Midbrain (tissue), 1 donor: ENCODE measurements at places on chromosomes 1 and 21.

- no peak for DNase-seq
Measured at GRCh38 chr1:98550076-98550475, 111.4 kb upstream of the SNX7 start.

DNA sequence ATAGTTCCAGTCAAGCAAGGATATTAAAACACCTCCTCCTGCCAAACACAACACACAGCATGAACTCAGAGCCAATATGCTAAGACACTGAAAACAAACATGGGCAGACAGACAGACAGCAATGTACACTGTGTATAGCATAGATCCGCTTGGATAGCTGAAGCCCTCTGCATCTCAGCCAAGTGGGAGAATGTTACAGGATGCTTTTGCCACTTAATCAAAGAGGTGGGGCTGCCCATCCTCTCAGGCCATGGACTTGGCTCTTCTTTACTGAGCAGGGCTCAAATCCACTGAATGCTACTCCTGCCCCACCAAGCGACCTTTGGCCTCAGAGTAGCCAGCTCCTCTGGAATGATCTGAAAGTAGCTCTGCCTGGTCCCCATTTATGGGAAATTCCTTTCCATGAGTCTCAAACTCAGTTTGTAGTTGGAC is 64.7 kb upstream of the NGF start:
- no peak for DNase-seq

GRCh38 chr21:18970941-18971340 is 567.4 kb upstream of the TMPRSS15 start:
- DNase-seq, result no peak

DNA sequence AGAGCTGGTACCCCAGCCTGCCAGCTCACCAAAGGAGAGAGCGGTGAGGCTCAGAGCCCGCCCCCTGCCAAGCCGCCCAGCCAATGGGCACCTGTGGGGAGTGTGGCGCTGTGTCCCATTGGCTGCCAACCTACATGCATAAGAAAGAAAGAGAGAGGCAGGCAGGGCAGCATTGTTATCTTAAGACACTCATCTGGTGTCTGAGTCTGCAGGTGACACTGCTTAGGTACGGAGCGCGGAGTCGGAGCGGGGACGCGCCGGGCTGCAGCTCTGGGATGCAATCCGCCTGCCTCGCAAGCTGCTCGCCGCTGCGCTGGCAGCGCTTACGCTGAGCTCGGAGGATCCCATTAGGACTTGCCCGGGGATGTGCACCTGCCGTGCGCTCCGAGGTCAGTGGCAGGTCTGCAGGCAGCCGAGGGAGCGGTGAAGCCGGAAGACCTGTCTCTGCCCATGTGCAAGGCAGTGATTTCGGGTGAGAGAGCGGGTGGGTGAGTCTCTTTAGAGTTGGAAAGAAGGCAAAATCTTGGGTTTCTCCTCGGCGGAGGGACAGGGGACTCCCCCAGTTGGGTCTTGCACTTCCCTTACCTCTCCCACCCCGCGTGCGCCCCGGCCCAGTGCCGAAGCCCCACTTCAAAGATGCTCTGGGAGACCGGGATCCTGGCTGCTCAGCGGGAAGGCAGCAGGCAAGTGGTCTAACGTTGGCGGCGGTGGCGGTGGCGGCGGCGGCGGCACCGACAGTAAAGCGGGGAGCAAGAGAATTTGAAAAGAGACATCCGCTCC is at the start of gene BRINP2:
Gene BRINP2, plus strand, starts transcription at position 203 of the 780 bp plus-strand sequence. CDS start 58,919 bp downstream, outside the sequence.
- peak; percentile 89 for DNase-seq

- peak; percentile 59 for DNase-seq
Measured at GRCh38 chr1:202144402-202145067, at the start of gene ARL8A. Gene ARL8A, minus strand, starts transcription at chr1:202144737. Its CDS starts 165 bp downstream, at chr1:202144572.

DNA sequence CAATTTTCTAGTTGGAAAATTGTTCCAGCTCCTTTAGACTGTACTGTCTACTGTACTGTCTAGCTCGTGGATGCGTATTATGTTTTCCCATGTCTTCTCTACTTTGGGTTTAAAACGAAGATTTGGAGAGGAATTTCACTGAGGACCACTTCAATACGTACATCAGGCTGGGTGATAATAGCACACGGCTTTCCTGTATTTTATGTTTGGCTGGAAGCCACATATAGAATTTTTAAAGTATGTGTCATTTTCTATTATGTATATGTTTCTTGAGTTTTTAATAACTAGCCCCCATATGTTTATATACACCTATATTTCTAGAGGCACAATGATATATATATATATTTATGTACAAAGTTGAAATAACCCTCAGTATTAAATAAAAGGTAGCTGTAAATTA is 226.4 kb downstream of the GREM2 start:
- no peak for DNase-seq

DNA sequence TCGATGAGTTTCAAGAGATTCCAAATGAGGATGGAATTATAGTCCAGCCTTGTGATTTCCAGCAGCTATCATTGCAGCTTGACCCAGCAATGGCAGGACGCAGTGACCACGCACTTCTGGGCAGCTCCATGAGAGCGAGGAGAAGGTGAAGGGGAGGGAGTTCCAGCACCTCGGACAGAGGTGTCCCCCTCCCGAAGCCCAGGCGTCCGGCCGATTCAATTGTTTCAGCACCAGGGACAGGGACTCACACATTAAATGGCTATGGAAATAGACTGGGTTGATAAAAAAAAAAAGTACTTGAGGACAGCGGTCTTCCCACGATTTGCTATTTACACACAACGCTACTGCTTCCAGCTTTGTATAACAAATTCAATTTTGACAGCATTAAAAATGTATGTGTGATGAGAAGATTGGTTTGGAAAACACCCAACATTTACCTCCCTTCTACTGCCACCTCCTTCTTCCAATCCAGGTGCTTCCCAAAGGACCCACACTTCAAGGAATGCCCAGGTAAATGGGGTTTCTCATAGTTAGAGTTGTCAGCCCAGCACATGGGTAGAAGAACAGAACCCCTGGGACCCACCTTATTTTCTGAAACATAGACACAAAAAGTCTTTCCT is 71.8 kb downstream of the DISP3 start:
- peak; percentile 57 for DNase-seq

DNA sequence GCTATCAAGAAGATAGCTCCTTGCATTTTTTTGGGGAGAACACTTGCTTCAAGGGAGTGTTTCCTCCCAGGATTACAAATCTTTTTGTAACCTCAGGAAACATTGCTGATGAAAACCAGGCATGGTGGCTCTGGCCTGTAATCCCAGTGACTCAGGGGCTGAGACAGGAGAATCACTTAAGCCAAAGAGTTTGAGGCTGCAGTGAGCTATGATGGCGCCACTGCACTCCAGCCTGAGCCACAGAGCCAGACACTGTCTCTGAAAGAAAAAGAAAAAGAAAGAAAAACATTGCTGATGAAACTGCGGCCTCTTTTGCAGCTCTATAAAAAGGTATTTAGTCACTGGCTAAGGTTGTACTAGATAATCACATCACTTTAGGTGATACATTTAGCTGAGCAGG is 7.3 kb downstream of the RNU1-2 start:
- DNase-seq, result no peak

DNA sequence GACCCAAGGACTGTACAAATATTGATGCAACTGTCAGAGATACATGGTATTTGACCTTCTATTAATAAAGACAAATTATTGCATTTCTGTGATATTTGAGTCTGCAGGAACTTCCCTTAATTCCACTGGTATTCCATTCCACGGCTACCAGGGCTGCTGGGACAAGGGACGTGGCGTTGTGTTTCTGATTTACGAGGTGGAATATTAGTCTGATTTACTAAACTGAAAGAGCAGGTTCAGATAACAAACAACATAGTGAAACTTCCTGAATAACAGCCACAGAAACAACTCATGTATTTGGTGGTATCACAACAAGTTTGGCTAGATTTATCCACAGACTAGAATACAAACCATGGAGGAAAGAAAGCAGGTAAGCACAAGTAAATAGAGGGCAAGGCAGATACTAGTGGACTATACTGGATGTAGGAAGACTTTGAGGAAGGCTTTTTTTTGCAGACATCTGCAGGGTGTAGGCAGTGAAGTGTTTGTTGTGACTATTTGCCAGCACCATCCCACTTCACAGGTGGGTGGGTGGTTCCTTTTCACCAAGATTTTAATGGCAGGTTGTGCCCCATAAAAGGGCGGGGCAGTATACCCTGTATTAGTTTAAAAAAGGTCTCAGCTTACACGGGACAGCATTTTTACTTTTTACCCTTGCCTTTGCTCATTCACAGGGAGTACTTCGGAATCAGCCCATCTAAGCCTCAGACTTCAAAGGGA is 100.4 kb downstream of the FGGY start:
- no peak for DNase-seq

GRCh38 chr1:23544444-23545389 is 13.7 kb upstream of the E2F2 start:
- peak; percentile 71 for DNase-seq
